ENCODE measurements at places on chromosomes 4 and X.

DNA sequence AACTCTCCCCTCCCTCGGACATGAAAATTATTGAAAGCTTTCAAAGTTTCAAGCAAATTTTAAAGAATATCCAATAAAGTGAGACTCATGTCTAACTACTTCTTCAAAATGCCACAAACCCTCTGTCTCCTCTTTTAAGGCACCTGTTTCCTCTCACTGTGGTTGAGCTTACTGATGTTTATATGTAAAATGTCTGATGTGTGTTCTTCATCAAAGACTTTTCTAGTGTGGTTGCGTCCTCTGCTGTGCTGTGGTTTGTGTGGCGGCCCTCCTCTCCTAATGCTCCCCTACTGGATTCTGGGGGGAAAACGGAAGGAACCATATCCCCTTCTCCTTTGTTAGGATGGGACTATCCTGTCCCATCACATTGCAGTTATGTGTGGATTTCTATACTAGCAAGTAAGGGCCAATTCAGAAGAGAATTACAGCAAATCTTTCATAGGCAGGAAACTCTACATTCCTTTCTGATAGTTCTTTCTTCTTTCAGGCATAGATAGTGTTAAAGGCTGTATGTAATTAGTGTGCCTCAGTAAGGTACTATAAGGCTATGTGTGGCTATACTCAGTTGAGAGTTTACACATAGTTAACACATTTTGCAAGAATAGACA lies 221.0 kb upstream of the GPRIN3 start:
- DNase-seq = no peak

GRCh38 chrX:153750127-153750774 lies 13.8 kb upstream of the PLXNB3 start:
- no peak for DNase-seq

DNA sequence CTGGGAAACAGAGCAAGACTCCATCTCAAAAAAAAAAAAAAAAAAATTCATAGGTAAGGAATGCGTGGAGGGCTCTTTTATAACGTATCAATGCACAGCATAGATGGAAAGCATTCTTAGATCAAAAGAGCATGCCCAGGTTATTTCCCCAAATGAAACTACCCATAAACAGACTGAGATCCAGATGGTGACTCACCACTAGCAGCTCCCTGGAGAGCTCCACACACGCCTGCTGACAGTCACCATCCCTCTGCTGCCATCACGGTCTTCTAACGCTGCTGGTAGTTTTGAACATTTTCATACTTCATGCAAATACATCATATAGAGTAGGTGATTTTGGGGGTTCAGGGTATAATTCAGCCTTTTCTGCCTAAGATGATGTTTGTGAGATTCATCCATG lies 136.9 kb downstream of the ASMT start:
- no peak for DNase-seq

DNA sequence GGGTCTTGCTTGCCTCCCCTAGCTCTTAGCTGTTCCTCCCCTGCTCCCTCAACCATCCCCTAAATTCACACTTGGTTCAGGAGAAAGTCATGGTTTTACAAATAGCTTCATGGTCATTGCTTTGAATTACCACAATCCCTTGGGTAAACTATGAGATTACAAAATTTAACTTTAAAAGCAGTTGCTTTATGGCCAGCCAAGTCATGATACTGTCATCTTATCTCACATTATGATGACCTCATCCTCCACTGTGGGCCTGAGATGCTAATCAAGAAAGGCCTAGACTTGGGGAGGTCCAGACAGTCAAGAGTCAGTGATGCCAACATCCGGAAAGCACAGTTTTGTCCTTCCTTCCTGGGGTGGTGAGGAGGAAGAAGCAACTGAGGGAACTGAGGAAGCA lies 10.5 kb upstream of the FGF16 start:
- no peak for DNase-seq

GRCh38 chrX:118499295-118499694 lies 3.7 kb downstream of the DOCK11 start:
- DNase-seq = no peak

DNA sequence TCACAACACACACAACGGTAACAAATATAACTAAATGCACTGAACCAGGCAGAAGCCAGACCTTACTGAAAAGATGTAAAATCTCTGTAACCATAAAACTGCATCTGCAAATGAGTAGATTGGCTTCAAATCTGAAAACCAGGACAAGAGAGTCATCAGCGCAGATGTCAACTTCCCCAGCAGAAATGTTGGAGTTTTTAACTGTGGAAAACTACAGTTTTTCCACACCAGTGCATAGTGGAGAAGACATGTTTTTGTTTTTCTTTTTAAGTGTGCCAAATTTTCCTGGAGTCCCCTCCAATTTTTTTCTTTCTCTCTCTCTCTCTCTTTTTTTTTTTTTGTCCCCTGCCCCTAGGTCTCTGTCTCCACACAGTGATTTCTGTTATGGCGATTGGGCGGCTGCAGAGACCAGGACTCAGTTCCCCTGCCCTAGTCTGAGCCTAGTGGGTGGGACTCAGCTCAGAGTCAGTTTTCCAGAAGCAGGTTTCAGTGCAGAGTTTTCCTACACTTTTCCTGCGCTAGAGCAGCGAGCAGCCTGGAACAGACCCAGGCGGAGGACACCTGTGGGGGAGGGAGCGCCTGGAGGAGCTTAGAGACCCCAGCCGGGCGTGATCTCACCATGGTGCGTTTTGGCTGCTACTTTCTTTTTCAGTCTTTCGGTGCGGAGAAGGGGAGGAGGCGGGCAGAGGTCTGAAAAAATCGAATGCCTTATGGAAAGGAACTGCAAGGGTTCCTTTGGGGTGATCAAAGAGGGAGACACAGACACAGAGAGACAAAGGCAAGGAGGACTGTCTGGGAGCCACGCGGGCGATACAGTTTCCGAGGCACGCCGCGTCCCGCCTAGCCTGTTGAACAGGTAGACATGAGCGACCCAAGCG lies at the start of gene GUCY1A1:
GUCY1A1 (plus strand) TSS at position 505 of the 878 bp plus-strand sequence. CDS start 30,020 bp downstream, outside the sequence.
- no peak for DNase-seq

Measured in activated T-helper 1 cell treated with Interleukin-2 at 50 U/mL for 16 hours (primary cell).